ENCODE measurements at places on chromosomes 6 and 20.
A peak's percentile ranks its signal among the peaks of the same experiment; 100 is the strongest.

- DNase-seq = peak; percentile 22
Measured at GRCh38 chr6:139568151-139568955, 193.9 kb upstream of the CITED2 start.

GRCh38 chr20:25078662-25079061 lies 3.3 kb downstream of the VSX1 start:
- DNase-seq = no peak

- DNase-seq = no peak
Measured at GRCh38 chr20:25252230-25252651, 4.4 kb downstream of the PYGB start.

- DNase-seq = no peak
Measured at GRCh38 chr6:81806793-81807565, 54.5 kb upstream of the TENT5A start.

DNA sequence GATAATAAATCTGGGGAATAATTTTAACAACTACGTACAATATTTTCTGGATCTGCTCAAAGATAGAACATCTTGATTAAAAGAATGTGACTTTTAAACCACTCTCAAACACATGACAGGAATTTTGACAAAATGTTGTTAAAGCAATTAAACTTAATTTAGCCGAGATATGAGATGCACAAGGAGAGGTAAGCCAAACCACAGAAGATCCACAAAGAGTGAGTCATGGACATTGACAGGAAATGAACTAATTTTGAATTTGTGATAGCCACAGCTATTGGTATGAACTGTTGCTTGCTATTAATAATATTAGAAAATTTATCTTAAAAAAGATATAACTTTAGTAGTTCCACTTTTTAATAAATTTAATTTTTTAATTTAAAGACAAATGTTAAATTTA lies 27.8 kb upstream of the VGLL2 start:
- peak; percentile 62 for DNase-seq

- no peak for DNase-seq
Measured at GRCh38 chr6:158311193-158311592, 1.1 kb upstream of the TULP4 start.

- DNase-seq = peak; percentile 53
Measured at GRCh38 chr20:58692579-58693225, at the start of gene NPEPL1. Gene NPEPL1 (plus strand): TSS chr20:58692800. CDS start chr20:58692901, 101 bp downstream.

- DNase-seq = peak; percentile 46
Measured at GRCh38 chr6:67336014-67336413, 1299.1 kb upstream of the ADGRB3 start.

- no peak for DNase-seq
Measured at GRCh38 chr20:37344506-37345338, 1.2 kb upstream of the SRC start.

DNA sequence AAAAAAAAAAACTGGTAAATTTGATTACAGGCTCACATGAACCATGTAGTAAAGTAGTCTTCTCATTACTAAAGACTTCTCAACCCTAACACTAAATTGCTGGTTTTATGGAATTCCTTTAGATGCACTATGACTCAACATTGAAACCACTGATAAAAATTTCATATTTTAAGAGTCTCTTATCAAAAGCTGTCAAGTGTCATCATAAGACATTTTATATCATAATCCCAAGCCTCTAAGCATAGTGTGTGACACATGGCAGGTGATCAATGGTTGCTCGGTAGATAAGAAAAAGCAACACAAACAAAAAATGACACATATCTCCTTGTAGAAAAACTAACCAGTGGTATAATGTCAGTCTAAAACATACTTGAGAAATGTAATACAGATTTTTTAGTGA lies 258.4 kb downstream of the RNGTT start:
- no peak for DNase-seq

- DNase-seq = no peak
Measured at GRCh38 chr6:36542041-36542440, 5.2 kb downstream of the STK38 start.

DNA sequence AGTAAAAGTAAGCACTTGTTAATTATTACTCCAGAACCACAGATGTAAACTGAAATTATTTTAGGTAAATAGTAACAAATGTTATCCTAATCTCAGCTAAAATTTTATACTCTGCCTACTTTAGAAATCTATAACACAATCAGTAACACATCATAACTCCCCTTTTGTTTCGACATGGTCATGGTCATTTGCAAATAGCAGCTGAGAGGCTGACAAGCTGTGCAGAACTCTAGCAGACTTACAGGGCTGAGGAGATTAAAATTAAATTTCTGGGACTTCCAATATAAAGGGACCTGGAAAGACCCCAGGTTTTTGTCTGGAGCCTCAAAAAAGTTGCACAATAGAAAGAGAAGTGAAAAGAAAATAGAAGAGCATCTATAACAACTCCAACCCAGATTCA lies 88.8 kb downstream of the PRL start:
- no peak for DNase-seq

DNA sequence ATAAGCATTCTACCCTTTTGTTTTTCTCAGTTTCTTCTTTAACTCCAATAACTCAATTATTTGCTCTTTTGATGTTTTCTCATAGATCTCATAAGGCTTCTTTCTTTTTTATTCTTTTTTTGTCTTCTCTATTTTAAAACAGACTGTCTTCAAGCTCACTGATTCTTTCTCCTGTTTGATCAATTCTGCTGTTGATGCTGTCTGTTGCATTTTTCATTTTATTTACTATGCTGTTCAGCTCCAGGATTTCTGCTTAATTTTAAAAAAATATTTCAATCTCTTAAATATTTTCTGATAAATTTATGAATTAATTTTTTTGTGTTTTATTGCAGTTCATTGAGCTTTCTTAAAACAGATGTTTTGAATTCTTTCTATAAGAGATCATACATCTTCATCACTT lies 48.1 kb upstream of the SNAP91 start:
- DNase-seq = no peak

GRCh38 chr20:51695574-51696303 lies 72.5 kb downstream of the ATP9A start:
- peak; percentile 74 for DNase-seq

GRCh38 chr6:89566930-89567629 lies 71.5 kb downstream of the LYRM2 start:
- peak; percentile 14 for DNase-seq

DNA sequence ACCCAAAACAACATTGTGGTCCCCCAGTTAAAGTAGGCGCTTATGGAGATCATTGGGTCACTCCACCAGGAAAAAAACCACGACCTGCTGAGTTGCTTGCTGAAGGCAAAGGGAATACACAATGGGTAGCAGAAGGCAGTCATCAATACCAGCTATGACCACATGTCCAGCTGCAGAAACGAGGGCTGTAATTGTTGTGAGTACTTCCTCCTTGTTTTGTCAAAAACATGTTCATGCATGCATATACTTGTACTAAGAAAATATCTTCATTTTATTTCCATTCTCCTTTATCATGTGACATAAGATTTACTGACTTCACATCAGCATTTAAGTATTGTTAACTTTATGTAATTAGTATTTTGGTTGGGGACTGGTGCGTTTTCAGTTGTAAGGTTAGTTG lies 16.9 kb downstream of the SERINC1 start:
- DNase-seq = no peak

- DNase-seq = no peak
Measured at GRCh38 chr6:166932116-166932515, 24.2 kb downstream of the RNASET2 start.

DNA sequence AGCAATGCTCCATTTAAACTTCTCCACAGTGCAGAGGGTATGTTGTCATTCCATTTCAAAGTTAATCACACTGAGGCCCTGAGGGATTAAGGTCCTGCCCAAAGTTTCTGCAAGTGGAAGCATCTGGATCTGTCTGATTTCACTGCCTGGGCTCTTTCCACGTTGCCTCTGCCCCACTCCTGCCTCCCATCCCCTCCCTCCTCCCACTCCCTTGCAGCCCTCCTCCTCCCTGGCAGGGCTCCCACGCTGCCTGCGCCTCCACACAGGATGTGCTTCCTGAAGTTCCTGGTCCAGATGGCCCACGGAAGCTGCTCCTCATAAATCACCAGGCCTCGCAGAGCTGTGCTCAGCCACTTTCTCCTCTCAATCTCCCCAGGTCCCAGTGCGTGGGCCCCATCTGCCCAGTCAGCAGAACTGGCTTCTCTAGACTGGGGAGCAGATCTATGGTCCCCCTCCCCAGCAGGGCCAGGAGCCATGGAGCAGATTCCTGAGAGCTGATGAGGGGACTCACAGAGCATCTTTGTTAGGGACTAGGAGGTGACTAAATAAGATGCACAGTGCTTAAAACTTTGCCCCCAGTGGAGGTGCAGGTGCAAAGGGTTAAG lies 65.4 kb upstream of the MAFB start:
- DNase-seq = no peak

GRCh38 chr6:10478187-10479040 lies 42.7 kb upstream of the GCNT2 start:
- DNase-seq = peak; percentile 30

DNA sequence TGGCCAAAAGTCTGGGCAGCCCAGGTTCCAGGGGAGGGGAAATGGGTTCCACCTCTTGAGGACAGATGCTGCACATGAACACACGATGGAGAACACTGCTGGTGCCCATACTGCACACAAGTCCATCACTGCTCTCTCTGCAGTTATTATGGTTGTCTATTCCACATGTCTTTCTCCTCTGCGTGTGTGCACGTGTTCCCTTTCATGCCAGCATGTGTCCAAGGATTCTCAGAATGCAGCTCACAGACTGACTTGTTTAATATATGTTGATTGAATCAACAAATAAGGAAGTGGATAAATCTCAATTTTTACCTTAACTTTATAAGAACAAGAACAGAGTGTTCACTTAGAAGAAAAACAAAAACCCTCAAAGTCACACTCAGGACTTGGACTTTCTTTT lies 158.9 kb downstream of the FNDC1 start:
- DNase-seq = no peak

- DNase-seq = no peak
Measured at GRCh38 chr20:51497542-51498467, 44.7 kb downstream of the NFATC2 start.

GRCh38 chr6:75230484-75231325 lies 12.9 kb downstream of the COX7A2 start:
- peak; percentile 67 for DNase-seq

- DNase-seq = no peak
Measured at GRCh38 chr6:129112591-129112990, 229.7 kb downstream of the LAMA2 start.

GRCh38 chr6:89313006-89313405 lies 2.1 kb downstream of the GABRR2 start:
- DNase-seq = peak; percentile 78

GRCh38 chr6:164911873-164912580 lies 397.4 kb downstream of the C6orf118 start:
- no peak for DNase-seq

GRCh38 chr20:25013478-25014380 lies 21.2 kb upstream of the APMAP start:
- no peak for DNase-seq

Measured in astrocyte of the spinal cord (primary cell).